ENCODE measurements at places on chromosomes 7 and 10.

GRCh38 chr10:7585228-7585627 lies 81.5 kb downstream of the ITIH5 start:
- no peak for DNase-seq

- no peak for DNase-seq
These were observed 71.8 kb downstream of the MTPN start for GRCh38 chr7:135905355-135905754.

DNA sequence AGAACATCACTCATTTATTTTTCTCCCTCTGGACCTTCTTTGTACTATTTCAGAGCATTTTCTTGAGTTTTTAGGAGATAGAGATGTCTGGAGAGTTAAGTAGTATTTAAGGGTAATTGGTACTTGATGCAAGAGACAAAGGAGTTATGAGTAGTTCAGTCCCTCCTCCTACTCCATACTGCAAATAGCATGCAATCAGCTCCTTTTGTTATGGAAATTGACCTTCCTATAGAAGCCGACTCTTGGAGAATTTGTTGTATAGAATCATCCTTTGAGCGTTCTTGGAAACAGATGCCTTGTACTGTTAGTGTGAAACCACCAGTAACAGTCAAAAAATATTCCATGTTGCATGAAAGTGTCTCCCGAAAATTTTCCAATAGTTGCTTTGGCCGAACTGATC lies 428.2 kb upstream of the GALNT17 start:
- no peak for DNase-seq

GRCh38 chr10:12150163-12150562 lies 20.7 kb downstream of the SEC61A2 start:
- no peak for DNase-seq

DNA sequence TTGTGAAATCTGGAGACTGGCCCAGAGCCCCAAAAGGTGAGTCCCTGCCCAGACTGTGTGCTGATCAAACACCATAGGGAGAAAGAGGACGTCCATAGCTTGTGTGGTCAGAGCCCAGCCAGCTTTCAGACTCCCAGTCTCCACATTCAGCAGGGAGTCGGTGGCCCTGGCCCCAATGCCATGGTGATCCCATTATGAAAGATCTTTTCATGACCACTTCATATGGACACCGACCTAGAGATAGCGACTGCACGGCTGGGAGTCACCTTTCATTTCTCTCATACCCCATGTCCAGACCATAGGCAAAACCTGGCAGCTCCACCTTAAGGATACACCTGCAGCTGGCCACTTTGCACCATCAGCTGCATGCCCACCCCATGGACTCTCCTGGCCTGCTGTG lies 126.4 kb downstream of the ARHGAP22 start:
- DNase-seq = no peak

DNA sequence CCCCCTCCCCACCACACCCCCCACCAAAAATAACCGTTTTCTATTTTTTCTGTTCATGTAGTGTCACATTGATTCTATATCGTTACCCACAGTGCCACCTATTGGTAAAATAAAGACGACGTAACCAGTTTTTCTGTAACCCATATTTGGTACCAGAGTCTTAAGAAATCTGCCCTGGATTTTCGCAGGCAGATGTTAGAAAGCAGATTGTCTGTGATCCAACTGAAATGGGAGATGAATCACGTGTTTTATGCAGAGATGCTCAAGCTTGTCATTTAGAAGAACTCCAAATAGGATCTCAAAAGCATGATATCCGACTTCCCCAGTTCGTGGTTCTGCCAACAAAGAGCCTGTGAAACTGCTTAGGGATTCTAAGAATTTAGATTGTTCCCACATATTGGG lies 261.1 kb upstream of the CSTF2T start:
- DNase-seq = peak; percentile 38

DNA sequence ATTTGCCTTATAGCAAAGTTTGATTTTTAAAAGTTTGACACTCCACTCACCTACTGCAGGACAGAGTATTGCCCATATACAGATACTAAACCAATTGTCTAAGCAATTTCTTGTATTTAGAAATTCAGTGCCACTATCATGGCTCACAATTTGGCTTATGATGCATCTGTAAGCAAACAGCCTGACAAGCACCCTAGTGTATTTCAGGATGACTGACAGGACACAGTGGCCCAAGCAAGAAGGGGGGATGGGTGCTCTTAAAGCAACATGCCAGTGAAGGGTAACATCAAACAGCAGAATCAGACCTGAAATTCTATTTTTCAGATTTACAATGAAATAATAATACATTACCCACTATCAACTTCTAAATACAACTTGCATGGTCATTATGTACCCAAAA lies 30.5 kb downstream of the CTNNA3 start:
- no peak for DNase-seq

DNA sequence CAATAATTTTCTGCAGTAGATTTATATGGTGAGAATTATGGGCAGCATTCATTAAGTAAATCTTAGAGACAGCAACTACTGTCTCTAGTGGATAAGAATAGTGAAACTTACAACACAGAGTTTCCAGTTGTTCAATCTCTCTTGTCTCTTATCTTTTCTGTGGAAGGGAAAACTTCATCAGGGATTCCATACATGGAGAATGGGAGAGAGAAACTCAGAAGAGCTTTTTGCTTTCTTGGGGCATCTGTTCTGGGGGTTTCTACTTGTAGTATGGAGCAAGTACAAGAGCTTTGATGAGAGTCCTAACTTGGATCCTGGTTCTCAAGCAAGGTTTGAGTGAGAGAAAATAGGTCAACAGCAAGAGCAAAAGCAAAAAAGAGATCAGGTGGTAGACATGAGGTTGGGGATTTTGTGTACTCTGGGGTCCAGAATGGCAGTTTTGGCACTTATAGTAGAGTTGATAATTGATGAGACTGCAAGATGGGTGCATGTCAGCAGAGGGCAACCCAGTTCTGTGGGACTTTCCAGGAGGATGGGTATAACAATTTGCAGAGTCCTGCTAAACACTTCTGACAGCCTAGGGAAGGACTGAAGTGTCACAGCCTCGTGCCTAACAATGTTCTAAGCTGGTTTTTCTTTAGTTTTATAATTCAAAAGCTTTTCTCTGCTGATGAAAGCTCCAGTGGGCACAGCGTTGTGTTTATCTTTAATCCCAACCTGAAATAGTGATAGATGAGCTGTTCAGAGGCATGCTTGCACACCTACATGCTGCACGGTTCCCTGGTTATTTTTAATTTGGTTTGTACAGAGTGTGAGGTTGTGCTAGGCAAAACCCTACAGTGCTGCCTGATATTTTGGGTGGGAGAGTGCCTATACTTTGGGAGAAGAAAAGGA lies 32.0 kb upstream of the STRIP2 start:
- DNase-seq = no peak

- DNase-seq = no peak
These were observed 208.3 kb downstream of the USP6NL start for GRCh38 chr10:11403116-11403515.

Data from EL (cell line).